ENCODE measurements at places on chromosomes 1 and 21.
A peak's percentile ranks its signal among the peaks of the same experiment; 100 is the strongest.

- peak; percentile 55 for DNase-seq
Measured at GRCh38 chr1:243268751-243269460, 13.1 kb downstream of the SDCCAG8 start.

DNA sequence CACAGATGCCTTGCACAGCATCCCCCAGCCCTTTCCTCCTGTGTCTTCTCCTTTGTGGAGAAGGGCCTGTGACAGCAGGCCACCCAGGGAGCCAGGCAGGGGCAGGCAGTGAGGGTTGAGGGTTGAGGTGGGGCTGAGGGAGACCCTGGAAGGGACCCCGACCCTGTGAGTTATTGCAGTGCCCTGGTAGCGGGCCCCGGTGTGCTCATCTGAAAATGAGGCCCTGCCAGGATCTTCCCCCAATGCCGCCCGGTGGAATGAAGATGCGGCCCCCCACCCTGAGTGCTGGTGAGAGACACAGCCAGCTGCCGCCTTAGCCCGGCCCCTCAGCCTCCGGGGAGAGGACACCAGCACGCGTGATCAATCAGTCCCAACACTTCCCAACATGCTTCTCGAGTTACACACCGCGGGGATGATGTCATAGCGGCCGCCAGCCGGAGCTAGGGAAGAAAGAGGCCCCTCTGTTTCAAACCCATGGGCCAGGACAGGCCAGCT is 36.2 kb upstream of the ACTRT2 start:
- DNase-seq, result no peak

- DNase-seq, result no peak
Measured at GRCh38 chr21:33135925-33136324, 66.0 kb downstream of the OLIG1 start.

GRCh38 chr1:28512058-28512611 is 6.3 kb downstream of the RCC1 start:
- DNase-seq, result peak; percentile 26

DNA sequence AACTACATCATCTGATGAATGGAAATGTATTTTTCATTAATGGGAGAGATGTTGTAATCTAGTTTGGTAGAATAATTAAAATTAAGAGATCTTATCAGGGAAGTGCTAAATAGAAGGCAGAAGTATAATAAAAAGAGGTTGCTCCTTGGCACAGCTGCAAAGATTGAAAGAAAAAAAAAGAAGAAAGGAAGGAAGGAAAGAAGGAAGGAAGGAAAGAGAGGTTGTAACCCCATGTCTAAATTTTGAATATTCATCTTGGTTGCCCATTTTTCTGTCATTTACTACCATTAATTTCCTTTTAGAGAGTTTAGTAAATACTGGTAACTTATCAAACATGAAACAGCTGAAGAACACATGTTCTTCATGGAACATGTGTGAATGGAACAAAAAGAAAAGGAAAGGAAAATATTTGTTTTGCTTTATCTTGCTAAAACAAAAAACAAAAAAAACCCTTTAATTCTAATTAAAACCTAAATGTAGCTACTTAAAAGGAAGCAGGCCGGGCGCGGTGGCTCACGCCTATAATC is 10.5 kb upstream of the MDM4 start:
- no peak for DNase-seq

- peak; percentile 39 for DNase-seq
Measured at GRCh38 chr1:65846866-65847265, 54.2 kb downstream of the PDE4B start.

DNA sequence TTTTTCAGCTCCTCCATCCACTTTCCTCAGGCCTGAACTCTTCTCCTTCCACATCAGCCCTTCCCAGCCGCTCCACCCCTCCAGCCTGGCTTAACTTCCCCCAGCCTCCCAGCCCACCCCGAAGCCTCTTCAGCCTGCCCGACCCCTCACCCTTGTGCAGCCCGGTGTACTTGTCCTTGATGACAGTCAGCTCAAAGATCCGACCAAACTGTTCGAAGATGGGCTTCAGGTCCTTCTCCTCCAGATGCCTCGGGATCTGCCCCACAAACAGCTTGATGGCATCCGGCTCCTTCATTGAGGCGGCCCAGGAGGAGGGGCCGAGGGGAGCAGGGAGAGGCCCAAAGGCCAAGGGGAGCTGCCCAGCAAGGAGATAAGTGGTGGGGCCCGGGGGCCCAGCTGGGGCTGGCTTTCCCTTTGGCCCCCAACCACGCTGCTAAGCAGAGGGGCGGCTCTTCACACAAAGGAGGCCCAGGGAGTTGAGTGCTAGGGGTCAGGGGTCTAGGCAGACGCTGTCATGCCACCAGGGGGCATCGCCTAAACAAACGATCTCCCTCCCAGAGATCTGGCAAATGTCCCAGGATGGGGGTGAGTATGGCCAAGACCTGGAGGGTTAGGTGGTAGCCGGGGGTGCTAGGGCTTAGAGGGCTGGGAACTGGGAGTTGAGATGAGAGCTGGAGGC is 738 bp downstream of the CELF3 start:
- DNase-seq, result no peak

GRCh38 chr1:40218333-40218732 is 29.4 kb upstream of the TMCO2 start:
- no peak for DNase-seq

GRCh38 chr1:10898921-10899320 is 102.5 kb upstream of the CASZ1 start:
- no peak for DNase-seq

DNA sequence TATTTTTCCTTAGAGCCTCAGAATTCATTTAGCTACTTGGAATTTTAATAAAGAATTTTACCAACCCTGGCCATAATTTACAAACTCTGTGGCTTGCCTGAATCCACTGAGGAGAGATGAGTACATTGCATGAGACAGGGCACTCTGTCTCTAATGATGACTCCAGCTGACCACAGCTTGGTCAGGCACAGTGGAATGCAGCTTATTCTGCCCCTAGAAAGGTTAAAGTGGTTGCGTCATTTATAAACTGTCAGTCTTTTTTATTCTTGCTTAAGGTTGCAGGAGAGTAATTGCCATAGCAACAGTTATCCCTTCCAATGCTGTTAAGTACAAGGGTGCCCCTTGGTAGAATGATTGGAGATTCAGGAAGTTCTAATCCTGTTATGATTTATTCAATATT is 28.3 kb downstream of the PDE4B start:
- peak; percentile 96 for DNase-seq

- DNase-seq, result peak; percentile 48
Measured at GRCh38 chr1:55696181-55696754, 481.1 kb upstream of the USP24 start.

DNA sequence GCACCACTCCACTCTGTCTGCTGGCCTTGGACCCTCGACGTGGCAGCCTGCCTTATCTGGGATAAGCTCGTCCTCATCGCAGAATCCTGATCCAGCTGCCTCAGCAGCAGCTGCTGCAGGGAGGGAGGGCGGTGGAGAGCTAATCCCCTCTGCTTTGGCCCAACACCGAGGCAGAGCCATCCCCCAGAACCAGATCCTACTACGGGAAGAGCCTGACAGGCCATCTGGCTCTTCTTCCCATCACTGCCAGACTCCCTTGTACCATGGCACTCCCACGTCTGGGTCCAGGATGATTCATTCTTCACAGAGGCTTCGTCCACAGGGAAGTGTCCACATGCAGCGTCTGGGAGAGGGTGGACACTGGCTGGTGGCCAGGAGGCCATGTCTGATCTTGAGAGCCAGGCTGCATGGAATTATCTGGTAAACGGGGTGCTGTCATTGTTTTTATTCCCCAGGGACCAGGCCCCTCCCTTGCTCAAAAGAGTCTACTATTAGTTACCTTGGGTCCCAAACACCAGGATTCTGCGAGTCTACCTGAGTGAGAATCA is 14.6 kb upstream of the PKP1 start:
- peak; percentile 51 for DNase-seq

- DNase-seq, result no peak
Measured at GRCh38 chr1:18072066-18072465, 35.5 kb upstream of the IGSF21 start.

DNA sequence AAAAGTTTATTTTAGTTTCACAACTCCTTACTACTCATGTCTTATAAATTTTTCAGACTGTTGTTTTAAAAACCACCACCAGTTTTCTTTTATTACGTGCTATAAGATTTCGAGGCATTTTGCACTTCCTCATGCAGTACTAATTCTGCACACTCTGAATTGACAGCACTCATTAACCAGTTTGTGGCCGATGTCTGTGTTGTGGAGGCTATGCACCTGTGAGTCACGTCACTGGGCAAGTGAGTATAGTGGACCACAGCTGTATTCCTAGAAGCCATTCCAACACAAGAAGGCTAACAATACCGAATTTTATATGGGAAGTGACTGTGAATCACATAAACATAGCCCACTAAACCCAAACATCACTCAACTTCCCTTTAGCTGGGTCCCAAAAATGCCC is 21.0 kb upstream of the SPATA6 start:
- no peak for DNase-seq

DNA sequence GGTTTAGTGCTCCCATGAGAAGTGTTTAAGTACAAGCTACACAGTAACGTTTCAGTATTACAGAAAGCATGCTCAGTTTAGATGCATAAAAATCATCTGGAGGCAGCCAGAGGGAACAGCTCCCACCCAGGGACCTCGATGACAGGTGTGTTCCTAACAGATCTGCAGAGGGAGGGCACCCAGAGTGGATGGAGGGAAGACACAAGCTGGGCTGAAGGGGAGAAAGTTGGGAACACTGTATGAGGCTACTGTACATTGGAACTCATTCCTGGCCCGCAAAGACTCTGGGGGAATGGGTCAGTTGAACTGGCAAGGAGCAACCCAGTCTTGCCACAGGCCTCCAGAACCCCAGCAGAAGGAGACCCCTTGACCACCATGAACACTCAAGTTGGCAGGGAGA is 52.4 kb downstream of the ZP4 start:
- no peak for DNase-seq

GRCh38 chr1:6498576-6499111 is 7.2 kb upstream of the PLEKHG5 start:
- no peak for DNase-seq

DNA sequence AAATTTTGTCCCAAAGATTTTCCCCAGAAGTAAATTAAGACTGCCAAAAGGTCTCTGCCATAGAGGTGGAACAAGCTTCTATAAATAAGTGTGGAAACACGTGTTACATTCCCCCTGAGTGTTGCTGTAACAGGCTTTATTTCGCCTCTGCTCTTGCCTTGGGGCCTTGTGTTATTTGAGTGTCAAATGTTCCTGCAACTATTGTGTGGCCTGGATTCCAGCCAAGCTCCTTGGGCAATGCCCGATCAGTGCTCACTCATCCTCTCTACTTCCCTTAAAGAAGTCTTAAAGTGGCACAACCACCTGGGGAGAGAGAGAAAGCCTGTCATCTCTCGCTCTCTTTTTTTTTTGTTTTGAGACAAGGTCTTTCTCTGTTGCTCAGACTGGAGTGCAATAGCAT is 156.7 kb downstream of the NR5A2 start:
- peak; percentile 82 for DNase-seq

- no peak for DNase-seq
Measured at GRCh38 chr1:198174297-198174696, 17.5 kb downstream of the NEK7 start.

- no peak for DNase-seq
Measured at GRCh38 chr1:109906160-109906838, 4.3 kb upstream of the CSF1 start.

- peak; percentile 41 for DNase-seq
Measured at GRCh38 chr1:51234721-51235425, 1.2 kb upstream of the RNF11 start.

DNA sequence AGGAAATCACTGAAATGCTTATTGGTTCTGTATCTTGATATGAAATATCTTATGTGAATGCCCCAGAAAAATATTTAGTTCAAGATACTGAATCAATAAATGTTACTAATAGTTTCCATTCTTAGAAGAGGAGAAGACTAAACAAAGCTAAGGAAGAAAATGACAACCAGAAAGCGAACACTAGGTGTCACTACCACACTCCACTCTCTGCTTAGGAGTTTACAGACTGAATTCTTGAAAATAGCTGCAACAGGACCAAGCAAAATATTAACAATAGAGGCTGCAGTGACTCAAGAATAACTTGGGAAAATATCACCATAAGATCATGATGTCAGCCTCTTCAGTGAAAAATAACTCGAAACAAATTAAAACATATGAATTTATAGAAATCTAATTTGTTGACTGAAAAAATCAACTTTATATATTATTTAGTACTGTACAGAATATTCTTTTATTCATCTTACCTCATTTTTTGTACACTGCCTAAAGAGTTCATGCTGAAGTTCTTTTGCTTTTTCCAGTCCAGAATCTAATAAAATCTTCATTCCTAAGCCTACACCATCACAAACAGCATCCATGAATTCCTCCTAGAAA is 61.6 kb downstream of the KIF14 start:
- peak; percentile 87 for DNase-seq

- DNase-seq, result no peak
Measured at GRCh38 chr1:30148676-30149075, 574.7 kb downstream of the MATN1 start.

GRCh38 chr1:85240174-85240601 is 19.3 kb downstream of the C1orf52 start:
- DNase-seq, result peak; percentile 55

DNA sequence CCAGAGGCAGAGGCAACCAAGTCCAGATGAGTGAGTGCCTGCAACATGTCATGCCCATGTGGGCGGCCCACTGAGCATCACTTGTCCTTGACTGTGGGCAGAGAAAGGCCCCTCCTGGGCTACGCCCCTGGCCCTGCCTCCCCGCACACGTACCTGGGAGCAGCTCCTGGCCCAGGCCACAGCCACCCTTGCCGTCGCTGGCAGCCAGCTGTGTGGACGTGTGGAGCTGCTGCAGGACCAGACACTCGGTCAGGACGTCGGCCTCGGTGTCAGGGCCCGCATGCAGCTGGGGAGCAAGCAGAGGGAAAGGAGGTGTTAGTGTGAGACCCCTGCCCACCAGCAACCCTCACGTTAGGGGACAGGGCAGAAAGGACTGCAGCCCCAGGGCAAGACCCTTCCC is 61.3 kb downstream of the DMRTB1 start:
- DNase-seq, result no peak

GRCh38 chr21:32916522-32917099 is 109.1 kb upstream of the OLIG2 start:
- no peak for DNase-seq

GRCh38 chr1:53688381-53689102 is 50.4 kb downstream of the GLIS1 start:
- DNase-seq, result no peak

- DNase-seq, result no peak
Measured at GRCh38 chr1:185661971-185662370, 72.2 kb upstream of the HMCN1 start.

GRCh38 chr1:77412820-77413530 is 131.2 kb downstream of the AK5 start:
- no peak for DNase-seq

- DNase-seq, result no peak
Measured at GRCh38 chr1:231931146-231931545, 304.6 kb downstream of the DISC1 start.

DNA sequence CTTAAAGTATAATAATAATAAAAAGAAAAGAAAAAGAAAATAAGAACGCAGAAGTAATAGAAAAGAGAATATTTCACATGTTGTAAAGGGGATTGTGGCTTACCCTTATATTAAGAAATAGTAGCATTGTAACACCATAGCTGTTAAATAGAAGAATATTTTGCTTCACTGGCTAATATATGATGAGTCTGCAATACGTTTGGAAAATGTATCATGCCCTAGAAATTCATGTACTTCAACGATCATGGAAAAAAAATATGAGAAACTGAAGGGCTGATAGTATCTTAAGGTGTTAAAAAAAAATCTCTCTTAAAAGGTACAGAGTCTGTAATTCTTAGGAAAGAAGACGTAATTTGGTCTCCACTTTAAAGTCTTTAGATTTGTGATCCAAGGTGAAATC is 1390.5 kb upstream of the ADGRL2 start:
- DNase-seq, result no peak
